ENCODE measurements at places on chromosomes 3 and 15.
A peak's percentile ranks its signal among the peaks of the same experiment; 100 is the strongest.

DNA sequence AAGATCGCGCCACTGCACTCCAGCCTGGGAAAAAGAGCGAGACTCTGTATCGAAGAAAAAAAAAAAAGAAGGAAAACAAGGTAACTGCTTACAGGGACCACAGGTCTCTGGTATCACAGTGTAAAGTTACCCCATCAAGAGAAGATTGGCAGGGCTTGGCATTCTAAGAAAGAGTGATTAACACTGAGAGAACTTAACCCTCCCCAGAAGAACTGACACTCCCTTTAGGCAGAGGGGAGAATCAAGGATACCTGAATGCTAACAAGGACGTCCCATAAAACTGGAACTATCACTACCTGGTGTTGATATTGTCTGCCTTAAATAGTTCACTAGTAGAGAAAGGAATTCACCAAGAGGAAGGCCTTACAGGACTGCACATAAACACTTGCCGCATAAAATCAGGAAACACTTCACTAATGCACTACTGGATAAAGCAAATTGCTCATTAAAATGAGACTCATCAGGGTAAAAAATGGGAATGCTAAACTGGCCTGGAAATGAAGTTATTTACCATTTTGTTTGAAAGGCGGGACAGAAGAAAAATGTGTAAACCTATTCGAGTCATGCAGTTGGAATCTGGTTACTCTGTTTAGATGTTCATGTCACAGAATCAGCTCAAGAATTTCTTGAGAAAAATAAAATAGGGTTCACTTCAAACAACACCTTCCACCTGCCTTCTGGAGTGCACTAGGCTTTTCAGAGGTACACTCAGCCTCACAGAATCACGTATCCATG, 121.6 kb downstream of the FOXP1 start:
- peak; percentile 36 for DNase-seq

GRCh38 chr3:48012659-48013058, 3.6 kb downstream of the MAP4 start:
- no peak for DNase-seq

GRCh38 chr3:131843174-131843573, 191.6 kb downstream of the CPNE4 start:
- DNase-seq, result no peak

GRCh38 chr3:186644683-186645082, 4.5 kb downstream of the FETUB start:
- no peak for DNase-seq

- no peak for DNase-seq
Measured at GRCh38 chr3:45679805-45680204, 9.4 kb upstream of the SACM1L start.

DNA sequence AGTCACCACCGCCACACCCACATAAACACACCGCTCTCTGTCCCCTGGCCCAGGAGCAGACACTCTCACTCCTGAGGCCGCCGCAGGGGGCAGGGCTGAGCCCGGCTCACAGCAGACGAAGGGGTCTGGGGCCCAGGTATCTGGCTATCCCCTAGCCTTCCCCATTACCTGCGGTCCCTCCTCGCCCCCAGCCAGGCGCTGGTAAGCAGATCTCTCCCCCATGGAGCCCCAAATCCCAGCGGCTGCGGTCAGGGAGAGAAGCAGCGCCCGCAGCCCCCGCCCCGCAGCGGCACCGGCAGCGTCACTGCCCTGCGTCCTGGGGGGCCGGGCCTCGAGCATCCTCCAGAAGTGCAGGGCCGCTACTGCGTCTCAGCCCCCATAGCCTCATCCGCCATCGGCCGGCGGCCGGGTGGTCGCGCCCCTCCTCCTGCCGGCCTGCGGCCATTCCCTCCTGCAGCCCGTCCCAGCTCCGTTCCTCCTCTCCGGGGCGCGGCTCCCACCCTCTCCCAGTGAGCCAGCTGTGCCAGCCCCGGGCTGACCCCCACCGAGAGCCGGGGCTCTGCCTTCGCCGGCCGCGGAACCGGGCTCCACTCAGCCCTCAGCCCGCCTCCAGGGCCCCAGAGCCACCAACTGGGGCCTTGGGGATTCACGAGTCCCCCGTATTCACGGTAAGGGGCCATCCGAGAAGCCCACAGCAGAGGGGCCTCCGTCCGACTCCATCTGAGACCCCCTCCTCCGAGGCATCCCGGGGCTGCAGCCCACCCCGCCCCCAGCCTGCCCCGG, 13.1 kb downstream of the TNK2 start:
- no peak for DNase-seq

GRCh38 chr15:90610190-90610589, 80.5 kb downstream of the CRTC3 start:
- no peak for DNase-seq

DNA sequence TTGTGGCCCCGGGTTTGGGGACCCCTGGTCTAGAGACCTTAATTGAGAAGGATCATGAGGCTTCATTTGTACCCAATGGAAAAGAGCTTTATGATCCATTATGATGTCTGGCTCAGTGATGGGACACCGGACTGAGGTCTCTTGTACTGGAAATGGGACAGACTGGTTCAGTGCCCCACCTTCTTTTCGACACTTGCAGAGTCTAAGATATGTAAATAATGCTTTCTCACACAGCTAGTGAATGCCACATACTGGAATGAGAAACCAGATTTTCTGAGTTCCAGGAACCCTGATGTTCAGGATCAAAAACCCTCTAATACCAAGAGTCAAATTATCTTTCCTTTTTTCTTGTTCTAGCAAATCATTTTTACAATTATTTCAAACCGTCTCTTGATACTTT, 116.3 kb upstream of the ARPP21 start:
- no peak for DNase-seq
